BE2C (cell line): ENCODE measurements at places on chromosomes 3 and 15.
A peak's percentile ranks its signal among the peaks of the same experiment; 100 is the strongest.

- DNase-seq, result peak; percentile 52
These were observed 9.9 kb downstream of the KY start for GRCh38 chr3:134640872-134641470.

DNA sequence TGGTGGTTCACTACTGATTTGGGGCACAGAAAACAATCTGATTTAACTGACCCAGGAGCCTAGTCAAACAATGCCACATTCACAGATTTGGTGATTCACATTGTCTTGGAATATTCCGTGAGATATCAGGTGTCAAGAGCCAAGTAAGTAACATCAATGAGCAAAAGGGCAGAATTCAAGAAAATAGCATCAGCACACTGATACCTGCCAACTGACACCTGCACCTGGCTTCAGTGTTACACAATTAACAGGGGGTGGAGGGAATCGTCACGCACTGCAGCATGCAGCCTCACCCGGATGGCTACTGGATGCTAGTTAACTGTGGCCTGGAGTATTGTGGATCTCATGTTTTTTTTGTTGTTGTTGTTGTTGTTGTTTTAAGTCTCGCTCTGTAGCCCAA is 17.6 kb downstream of the CCNL1 start:
- DNase-seq, result no peak

DNA sequence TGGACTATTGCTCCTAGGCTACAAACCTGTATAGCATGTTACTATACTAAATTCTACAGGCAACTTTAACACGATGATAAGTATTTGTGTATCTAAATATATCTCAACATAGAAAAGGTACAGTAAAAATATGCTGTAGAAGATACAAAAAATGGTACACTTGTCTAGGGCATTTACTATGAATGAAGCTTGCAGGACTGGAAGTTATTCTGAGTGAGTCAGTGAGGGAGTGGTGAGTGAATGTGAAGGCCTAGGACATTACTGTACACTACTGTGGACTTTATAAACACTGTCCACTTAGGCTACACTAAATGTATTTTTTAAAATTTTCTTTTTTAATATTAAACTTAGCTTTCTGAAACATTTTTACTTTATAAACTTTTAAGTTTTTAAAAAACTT is 140.5 kb upstream of the SGO1 start:
- DNase-seq, result no peak

DNA sequence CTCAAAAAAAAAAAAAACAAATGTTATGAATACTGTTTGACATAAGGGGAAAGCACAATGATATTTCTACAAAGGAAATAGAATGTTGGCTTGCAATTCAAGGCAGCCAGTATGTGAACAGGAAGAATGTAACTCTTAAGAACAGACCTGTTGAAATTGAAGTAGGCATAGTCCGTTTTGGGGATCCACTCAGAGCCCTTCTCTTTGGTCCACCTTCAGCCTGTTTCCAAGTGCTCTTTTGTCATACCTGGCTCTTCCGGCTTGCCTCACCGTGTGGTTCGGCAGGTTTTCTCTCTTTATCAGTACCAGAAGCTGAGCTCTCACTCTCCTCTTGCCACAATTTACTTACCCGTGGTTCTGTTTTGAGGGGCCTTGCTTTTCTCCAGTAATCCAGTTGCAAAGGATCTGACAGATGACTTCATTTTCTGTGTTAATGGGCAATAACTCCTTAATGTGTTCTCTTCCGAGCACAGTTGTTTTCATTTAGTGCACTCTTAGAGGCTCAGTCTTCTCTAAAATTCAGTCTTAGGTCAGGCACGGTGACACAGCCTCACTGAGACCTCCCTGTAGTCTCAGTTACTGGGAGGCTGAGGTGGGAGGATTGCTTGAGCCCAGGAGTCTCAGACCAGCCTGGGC is 6.7 kb downstream of the ABHD17C start:
- no peak for DNase-seq

DNA sequence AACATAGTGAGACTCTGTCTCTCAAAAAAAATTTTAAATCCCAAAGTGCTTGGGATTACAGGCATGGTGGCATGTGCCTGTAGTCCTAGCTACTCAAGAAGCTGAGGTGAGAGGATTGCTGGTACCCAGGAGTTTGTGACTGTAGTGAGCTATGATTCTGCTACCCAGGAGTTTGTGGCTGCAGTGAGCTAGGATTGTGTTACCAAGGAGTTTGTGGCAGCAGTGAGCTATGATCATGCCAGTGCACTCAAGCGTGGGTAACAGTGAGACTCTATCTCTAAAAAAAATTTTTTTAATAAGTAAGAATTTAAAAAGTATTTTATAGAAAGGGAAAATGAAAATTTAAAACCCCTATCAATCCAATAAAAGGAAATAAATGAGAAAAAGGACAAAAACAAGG is 69.5 kb downstream of the FAIM start:
- no peak for DNase-seq

- no peak for DNase-seq
These were observed 104.5 kb downstream of the ADCY5 start for GRCh38 chr3:123344175-123344906.

DNA sequence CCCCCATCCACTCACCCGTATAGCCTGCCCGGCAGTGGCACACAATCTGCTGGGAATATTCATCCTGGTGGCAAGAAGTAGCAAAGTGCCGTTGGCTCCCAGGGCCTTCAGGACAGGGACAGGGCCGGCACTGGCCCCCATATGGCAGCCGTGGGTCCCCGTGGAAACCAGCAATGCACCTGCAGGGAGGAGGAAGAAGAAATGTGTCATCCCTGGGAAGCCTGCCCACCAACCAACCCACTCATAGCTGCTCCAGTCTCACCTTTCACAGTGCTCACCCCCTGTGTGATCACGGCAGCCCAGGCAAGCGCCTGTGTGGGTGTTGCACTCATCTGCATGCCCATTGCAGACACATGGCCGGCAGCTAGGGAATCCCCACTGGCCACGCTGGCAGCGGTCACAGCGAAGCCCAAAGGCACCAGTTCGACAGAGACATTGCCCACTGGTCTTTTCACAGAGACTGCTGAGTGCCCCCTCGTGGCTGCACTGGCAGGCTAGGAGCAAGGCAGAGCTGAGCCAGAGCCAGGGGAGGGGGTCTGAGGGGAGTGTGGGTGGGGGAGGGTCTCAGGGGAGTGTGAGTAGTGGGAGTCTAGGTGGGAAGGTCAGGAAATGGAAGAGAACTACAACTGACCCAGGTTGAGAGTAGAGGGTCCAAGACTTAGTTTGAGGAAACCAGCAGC is 4.5 kb upstream of the USP19 start:
- DNase-seq, result peak; percentile 46

DNA sequence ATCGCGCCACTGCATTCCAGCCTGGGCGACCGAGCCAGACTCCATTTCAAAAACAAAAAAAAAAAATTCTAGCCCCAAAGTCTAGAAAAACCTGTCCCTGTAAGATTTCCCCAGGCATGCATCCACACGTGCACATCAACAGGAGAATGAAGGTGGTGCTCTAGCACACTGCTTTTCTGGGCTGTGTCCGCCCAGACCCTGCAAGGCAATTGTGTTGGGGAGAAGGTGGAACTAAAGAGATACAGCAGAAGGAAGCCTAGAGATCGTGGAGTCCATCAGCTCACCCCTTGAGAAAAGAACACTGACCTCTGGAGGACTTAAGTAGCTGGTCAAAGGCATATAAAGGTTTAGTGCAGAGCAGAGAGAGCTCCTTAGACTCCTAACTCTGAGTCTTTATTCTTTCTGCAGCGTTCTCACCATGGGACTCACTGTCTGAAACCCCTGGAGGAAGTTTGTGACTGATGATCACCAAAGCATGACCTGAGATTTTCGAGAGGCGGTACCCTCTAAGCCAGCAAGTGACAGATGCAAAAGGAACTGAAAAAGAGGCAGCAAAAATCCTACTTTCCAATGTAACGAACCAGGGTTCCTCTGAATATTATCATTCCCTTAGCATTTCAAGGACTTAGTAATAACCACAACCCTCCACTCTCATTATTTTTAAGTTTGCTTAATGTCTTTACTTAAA is 179.8 kb downstream of the MEX3B start:
- DNase-seq, result no peak

DNA sequence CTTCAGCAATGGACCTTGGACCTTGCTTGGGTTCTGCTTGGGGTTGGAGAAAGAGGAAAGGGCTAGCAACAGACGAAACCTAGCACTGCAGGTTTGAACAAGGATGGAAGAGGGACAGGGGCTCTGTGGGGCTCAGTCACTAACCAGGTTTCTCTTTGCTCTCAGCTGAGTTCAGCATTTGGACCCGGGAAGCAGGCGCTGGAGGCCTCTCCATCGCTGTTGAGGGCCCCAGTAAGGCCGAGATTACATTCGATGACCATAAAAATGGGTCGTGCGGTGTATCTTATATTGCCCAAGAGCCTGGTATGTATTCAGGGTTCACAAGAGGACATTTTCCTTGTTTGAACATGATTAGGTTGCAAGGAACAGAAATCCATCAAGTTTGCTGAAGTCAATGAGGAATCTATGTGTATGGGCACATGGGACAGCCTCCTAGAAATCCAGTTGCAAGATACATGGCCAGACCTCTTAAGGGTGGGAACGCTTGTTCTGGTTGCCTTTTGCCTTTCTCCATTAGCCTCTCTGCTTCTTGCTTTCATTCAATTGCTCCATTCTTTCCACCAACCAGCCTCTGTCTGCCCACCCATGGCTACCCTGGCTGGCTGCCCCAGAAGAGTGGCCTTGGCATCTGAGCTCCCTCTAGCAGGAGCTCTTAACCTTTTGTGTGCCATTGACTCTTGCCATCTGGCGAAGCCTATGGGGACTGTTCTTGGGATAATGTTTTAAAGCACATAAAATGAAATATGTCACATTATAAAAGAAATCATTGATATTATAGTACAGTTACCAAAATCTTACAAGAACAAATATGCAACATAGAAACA is 55.9 kb downstream of the DNASE1L3 start:
- DNase-seq, result no peak

GRCh38 chr15:86744198-86744780 is 664.6 kb downstream of the AGBL1 start:
- no peak for DNase-seq

- DNase-seq, result no peak
These were observed 147.6 kb downstream of the TIGIT start for GRCh38 chr3:114441386-114441785.

GRCh38 chr15:43420876-43421275 is 50.0 kb downstream of the TUBGCP4 start:
- DNase-seq, result no peak

DNA sequence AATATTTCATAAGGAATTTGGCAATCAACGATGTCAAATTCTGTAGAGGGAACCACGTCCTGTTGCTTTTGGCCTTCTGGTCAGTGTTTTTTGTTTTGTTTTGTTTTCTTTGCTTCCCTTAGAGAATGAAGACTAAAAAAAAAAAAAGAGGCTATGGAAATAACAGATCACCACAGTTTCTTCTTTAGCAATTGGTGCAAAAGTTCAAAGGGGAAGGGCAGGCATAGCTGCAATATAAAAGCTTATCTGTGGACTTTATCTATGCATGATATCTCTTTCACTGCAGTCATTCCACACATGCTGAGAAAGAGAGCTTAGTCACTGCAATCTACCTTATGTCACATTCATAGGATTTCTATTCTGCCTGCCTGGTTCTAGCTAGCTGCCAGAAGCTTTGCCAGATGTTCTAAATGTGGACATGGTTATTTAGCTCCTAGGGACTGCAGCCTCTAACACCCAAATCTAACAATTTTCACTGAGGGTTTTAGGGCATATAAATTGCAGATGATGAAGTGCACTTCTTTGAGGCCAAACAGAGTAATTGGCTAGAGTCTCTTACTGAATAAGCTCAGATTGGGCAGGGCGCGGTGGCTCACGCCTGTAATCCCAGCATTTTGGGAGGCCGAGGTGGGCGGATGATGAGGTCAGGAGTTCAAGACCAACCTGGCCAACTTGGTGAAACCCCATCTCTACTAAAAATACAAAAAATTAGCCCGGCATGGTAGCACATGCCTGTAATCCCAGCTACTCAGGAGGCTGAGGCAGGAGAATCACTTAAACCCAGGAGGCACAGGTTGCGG is 637.2 kb downstream of the NTRK3 start:
- DNase-seq, result no peak

DNA sequence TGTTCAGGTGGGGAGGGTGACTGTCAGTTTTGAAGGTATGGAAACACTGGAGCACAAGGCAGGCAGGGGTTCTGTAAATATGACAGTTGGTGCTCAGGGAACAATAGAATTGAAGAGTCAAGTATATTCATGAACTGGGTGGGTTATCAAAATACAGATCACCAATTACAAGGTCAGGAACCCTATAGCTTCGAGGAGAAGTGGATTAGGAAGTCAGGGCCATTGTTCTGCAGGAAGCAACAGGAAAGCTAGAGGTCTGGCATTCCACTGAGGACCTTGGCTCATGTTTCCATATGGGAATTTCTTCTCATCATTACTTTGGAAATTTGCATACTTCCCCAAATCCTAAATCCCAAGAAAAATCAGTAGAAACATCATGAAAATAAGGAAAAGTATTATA is 125.9 kb downstream of the MYRIP start:
- DNase-seq, result no peak

GRCh38 chr3:146142757-146143156 is 18.2 kb downstream of the PLOD2 start:
- no peak for DNase-seq

DNA sequence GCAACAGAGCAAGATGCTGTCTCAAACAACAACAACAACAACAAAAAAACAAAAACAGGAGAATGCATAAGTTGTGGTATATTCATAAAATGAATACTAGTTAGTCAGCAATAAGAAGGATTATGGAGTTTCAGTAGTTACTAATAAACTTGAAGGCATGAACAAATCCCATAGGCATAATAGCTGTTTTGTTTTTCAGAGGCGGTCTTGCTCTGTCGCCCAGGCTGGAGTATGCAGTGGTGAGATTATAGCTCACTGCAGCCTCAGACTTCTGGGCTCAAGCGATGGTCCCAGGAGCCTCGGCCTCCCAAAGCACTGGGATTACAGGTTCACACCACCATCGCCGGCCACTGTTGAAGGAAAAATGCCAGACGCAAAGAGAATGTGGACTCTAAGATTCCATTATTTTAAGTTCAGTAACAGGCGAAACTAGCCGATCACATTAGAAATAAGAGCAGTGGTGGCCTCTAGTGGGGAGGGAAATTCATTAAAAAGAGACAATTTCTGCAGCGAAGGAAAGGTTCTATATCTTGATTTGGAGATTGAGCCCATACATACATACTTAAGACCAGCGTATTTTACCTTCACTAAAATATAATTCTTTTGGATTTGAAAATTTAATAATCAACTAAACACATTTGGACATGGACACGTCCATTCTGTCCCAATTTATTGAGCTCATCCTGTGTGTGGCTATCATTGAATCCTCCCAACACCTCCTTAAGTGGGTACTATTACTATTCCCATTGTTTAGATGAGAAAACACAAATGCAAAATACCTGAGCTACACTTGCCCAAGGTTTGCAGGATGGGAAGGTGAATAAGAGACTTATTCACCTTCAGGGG is 27.4 kb upstream of the HDAC11 start:
- DNase-seq, result peak; percentile 16

- DNase-seq, result no peak
These were observed 499.9 kb downstream of the SHQ1 start for GRCh38 chr3:72348357-72348756.
